Esophagus squamous epithelium (tissue), 5 donors: ENCODE measurements at places on chromosomes 3 and 15.

- DNase-seq = no peak
These were observed 51.6 kb downstream of the LIPC start for GRCh38 chr15:58483376-58483775.

DNA sequence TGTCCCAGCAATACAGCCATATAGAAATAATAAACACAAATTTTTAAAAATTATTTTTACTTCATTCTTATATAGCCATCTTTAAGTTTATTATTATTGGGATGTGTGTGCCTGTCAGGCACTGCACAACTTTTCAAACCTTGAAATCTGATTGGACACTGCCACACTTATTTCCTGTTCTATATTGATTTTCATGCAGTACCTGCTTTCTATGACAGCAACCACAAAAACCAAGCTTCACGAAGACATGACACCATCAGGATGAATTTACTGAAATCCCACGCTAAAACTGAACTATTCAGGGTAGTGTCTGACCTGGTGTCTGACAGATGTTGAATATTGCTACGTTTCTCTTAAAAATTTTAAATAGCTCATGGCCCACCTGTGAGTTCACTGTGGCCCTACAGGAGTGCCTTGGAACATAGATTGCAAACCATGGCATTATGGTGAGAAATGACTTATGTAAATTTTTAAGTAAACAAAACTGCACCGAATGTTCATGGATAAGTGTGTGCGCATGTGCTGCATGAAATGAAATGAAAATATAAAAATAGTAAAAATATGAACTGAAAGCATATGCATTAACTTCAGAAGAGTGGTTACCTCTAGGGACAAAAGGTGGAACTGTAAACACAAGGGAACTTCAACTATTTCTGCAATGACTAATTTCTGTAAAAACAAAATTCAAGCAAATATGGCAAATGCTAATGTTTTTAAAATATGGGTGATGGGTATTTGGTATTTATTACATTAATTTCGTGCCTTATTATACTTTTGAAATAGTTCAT is 152.3 kb downstream of the ZBTB20 start:
- DNase-seq = no peak

GRCh38 chr15:51382787-51383186 is 41.3 kb downstream of the GLDN start:
- DNase-seq = no peak

GRCh38 chr3:27449530-27450150 is 34.5 kb downstream of the SLC4A7 start:
- DNase-seq = no peak

GRCh38 chr15:80127911-80128310 is 24.9 kb upstream of the FAH start:
- DNase-seq = no peak

DNA sequence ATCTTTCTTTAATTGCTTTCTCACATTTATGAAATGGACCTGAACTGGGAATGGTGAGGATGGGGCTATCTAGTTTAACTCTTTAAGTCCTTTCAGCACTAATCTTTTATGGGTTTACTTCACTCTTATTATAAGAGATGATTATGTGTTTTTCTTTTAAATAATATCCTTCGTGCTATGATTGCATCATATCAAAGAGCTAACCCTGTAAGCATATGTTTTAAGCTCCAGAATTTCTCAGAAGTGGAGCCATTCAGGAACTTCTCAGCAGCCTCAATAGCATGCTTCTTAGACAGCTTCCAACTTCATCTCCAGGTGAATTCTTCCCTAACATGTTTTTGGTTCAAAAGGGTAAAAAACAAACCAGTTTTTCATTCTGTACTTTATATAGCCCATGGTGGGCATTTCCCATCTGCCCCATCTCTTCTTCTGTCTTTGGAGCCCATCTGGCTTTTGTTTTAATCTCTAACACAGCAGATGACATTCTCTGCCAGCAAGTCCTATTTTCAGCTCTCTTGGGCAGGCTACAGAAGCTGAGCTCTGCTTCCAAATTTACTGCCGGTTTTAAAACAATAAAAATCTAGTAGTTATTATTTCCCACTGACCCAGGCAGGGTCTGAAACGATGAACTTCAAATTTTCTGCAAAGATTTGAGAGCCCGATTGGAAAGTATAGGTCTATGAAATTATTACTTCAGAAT is 26.8 kb upstream of the IL1RAP start:
- no peak for DNase-seq

- no peak for DNase-seq
These were observed 75.1 kb downstream of the CD200 start for GRCh38 chr3:112407888-112408702.

- DNase-seq = no peak
These were observed 126.0 kb downstream of the ADAMTS17 start for GRCh38 chr15:100215843-100216169.
